ENCODE measurements at places on chromosomes 13 and 19.

DNA sequence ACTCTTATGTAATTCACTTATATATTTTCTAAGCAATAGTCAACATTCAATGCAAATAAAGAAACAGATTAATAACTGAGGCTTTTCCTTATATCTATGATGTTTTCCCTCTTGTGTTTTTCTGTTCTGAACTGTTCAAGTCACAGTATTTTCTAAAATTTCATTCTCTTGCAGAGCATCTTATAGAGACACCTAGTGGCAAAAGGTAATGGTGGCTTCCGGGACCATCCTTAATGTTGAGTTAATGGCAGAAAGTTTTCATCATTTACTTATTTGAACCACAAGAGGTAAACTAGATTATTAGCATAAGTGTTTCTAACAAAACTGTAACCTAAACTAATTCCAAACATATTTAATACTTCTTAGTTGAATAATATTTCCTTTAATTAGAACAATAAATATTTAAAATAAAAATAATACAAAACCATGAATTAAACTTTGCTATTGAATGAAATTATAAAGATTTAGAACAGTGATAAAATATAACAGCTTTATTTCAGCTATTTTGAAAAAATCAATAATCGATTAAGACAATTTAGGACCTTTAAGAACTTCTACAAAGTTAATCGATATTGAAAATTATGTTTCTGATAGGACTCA is 1.7 kb upstream of the SLITRK5 start:
- no peak for DNase-seq

- DNase-seq: no peak
These were observed 20.0 kb downstream of the DIAPH3 start for GRCh38 chr13:60143775-60144174.

DNA sequence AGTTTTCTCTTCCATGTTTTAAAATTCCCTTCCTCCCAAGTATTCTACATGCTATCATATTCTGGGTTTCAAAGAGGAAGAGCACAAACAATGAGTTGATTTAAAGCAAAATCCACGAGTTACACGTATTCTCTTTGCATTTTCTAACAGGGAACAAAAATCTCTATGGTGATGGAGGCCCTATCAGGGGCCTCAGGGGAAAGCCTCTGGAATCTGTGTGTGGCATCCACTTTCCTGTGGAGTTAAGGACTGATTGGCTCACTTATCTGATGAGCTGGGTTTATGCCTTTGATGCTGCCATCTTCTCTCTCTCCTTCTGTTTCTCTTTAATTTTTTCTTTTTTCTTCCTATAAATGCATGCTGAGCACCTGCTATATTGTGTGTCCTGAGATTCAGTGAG is 14.8 kb downstream of the OLFM4 start:
- DNase-seq: no peak

DNA sequence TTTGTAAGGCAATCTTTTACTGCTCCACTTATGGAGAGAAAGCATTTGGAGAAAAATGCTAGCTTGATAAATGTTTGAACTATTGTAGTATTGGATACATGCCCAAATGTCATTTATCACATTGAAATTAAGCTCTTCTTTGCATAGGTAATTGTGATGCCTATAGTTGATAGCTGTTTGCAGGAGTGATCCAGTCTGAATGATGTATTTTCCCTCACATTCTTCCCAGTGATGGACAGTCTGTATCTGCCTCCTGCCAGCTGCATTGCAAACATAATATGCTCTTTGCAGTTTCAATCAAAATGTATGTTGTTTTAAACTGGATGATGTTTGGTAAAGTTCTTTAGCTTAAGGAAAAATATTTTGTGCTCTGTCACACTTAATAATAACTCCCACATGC is 89.8 kb downstream of the EDNRB start:
- no peak for DNase-seq

DNA sequence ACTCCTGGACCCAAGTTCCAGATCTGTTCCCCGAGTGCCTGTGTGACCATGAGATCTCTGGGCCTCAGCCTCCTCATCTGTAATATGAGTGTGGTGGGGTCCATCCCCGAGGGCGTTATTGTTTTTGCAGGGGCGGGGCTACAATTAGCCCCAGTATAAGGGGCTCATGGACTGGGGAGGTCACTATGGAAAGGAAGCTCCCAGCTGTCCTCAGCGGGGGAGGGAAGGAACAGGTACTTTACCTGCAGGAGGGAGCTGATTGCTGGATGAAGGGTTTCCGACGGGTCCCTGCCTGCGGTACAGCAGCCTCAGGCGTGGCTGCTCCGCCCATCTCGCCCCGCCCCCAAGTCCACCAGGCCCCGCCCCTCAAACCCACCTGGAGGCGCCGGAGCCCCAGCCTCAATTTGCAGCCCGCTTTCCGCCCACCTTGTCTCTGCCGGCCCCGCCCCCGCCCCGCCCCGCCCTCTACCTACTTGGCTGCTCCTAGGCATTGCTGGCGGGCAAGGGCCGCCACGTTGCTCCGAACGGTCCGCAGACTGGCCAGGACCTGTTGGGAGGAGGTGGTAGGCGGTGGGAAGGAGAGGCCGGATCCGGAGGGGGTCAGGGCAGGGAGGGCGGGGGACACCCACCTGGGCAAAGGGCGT is 5.5 kb downstream of the PDE4C start:
- no peak for DNase-seq
